ENCODE measurements at places on chromosomes 4 and X.

DNA sequence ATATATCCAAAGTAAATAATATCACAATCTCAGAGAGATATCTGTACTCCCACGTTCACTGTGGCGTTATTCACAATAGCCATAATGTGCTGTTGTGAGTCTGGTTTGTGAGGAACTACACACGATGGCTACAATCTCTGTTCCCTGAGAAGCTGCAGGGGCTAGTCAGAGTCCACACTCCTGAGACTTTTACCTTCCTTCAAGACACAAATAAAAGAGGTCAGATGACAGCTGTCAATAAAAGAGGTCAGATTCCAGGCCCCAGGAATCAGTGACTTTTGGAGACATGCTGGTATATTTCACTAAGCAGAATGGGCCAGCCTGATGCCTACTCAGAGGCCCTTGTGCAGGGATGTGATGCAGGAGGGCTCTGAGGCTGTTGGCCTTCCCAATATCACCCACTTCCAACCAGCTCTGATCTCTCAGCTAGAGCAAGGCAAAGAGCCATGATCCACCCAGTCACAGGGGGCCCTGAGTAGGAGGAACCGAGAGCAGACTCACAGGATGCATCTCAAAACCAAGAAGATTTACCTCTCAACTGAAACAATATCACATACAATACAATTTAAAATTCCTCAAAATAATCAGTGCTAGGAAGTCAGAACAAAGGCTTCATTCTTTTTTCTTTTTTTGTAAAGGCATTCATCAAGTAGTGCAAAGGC lies 13.8 kb downstream of the FRYL start:
- DNase-seq = no peak

- DNase-seq = no peak
These were observed 589.9 kb upstream of the GALNT7 start for GRCh38 chr4:172578712-172579111.

DNA sequence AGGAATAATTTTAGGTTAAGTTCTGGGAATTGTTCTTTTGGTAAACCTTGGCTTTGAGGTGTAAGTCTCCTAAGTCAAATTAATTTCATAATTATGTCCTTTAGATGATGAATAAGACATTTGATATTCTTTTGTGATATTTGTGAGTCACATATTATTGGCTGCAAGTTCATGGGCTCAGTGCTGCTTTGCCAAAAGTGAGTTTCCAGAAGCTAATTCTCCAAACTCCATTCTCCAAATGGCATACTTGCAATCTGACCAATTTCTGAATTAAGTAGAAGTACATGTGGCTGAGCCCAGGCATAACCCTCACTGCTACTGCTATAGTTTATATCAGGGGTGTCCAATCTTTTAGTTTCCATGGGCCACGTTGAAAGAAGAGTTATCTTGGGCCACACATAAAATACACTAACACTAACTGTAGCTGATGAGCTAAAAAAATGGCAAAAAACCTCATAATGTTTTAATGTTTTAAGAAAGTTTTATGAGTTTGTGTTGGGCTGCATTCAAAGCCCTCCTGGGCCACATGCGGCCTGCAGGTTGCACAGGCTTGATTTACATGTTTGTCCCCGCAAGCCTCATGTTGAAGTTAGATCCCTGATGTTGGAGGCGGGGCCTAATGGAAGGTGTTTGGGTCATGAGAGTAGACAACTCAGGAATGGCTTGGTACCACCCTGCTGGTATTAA lies 196.1 kb downstream of the ZNF330 start:
- no peak for DNase-seq

DNA sequence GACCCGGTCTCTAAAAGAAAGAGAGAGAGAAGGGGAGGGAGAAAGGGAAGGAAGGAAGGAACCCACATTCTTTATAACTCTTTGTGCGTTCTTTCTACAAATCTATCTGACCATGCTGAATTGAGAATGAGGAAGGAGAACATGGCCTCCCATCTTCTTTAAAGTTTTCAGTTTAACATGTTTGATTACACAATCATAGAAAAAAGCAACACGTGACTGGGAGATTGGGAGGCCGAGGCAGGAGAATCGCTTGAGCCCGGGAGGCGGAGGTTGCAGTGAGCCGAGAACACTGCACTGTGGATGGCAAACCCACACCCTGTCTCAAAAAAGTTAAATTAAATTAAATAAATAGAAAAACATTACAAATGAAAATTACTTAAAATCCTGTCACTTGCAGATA lies 254.5 kb downstream of the RAPGEF2 start:
- no peak for DNase-seq

- no peak for DNase-seq
These were observed 330.9 kb downstream of the SPOCK3 start for GRCh38 chr4:166903408-166903807.

GRCh38 chr4:120691536-120691935 lies 231.0 kb downstream of the PRDM5 start:
- DNase-seq = no peak

DNA sequence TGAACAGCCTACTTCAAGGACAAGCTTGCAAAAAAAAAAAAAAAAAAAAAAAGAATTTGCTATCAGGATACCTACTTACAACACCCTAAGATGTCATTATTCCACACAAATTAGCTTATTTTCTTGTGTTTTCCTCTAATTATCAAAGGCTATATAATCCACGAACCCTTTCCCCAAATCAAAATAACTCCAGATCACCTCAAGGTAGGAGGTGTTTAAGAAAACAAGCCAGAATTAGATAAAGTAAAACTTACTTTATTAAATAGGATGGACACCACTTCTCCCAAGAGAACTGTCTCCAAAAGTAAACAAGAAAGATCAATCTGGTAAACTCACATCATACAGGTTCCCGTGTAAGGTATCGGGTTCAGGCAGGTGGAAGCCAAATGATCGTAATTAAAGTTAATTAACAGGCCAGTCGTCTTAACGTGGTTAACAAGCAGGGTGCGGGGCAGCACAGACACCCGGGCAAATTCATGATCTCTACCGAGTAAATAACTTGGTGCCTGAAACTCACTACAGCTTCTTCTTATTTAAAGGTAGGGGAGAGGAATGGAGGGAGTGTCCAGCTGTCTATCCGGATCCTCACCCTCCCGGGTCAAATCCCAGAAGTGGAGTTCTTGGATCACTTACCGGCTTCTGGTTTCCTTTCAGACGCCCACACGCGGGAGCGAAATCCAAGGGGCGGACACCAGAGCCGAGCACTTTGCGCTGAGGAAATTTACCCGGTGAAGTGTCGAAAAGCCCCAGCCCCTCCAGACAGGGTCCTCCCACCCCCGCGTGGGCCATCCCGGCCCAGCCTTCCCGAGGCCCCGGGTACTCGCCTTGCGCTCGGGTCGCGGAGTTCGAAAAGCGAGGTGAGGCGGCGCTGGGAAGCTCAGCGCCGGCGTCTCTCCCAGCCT lies 708 bp downstream of the ARAP2 start:
- DNase-seq = peak; percentile 59

Data from ACHN (cell line).